Trophoblast cell (in vitro differentiated cells and primary cell): ENCODE measurements at places on chromosomes 1 and 21.

GRCh38 chr21:35034203-35034926, 14.7 kb downstream of the RUNX1 start:
- no peak for DNase-seq

- no peak for DNase-seq
These were observed 70.8 kb downstream of the JAK1 start for GRCh38 chr1:64895500-64895899.

- no peak for DNase-seq
These were observed 13.2 kb upstream of the GBP5 start for GRCh38 chr1:89285745-89286380.

- no peak for DNase-seq
These were observed 70.8 kb downstream of the UBE2T start for GRCh38 chr1:202270871-202271326.

DNA sequence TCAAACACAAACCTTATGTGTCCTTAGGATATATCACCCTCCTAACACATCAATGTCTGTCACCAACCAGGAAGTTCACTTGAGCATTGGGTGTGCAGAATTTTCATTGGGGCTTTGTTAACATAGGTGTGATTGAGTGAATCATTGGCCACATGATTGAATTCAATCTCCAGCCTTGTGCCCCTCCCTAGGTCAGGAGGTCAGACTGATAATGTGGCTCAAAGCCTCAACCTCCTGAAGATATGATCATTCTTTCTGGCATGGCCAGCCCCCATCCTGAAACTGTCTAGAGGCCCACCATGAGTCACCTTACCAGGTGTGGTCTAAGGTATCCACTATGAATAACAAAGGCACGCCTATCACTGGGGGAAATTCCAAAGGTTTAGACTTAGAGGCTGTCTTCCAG, 90.1 kb downstream of the PKN2 start:
- DNase-seq = peak; percentile 79

DNA sequence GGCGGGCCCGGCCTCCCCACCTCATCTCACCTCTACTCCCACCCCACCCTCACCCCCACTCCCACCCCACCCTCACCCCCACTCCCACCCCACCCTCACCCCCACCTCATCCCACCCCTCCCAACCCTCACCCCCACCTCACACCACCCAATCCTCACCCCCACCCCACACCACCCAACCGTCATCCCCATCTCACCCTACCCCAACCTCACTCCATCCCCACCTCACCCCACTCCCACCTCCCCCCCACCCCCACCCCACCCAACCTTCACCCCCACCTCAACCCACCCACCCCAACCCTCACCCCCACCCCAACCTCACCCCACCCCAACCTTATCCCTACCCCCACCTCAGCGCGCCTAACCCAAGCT, 13.4 kb downstream of the A3GALT2 start:
- no peak for DNase-seq

DNA sequence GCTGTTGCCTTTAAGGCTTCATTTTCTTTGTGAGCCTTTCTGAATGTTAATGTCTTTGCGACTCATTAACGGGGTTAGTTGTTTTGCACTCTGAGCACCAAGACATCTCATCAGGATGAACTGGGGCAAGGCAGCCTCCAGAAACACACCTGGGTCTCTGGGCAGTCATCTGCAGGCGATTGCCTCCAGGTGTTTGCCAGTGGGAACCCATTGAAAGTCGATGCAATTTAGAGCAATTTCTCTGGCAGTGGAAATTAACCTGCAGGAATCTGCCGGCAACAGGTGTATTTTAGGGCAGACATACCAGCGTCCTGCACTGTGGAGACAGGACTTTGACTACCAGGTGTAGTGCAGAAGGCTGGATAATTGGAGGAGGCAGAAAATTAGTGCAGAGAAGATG, 661.0 kb upstream of the PTBP2 start:
- DNase-seq = no peak

DNA sequence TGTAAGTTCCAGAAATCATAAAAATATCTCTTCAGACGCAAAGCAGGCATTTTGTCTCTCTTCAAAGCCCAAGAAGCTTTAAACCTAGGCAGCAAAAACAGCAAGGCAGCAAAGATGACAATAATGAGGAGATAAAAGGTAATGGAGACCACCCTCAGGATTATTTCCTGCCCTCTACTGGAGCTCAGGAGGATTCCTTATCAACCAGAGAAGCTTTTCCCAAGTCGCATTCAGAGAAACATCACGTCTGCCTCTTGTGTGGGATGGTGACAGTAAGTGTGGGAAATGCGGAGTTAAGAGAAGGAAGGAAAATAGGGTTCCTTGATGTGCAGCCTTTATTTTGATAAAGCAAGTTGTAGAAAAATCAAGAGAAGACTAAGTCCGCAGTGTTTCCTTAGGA, 365.8 kb downstream of the RGS7 start:
- no peak for DNase-seq

GRCh38 chr1:247415423-247416361, at the start of gene NLRP3:
TSS of gene NLRP3 (plus strand) at chr1:247416173. CDS start at chr1:247418801, 2,628 bp downstream.
- DNase-seq = peak; percentile 89

- no peak for DNase-seq
These were observed 139.7 kb downstream of the RERE start for GRCh38 chr1:8677782-8678181.

- no peak for DNase-seq
These were observed 18.6 kb upstream of the LRIF1 start for GRCh38 chr1:110982320-110982719.

- DNase-seq = no peak
These were observed 13.0 kb upstream of the CD48 start for GRCh38 chr1:160724465-160725242.

- DNase-seq = no peak
These were observed 1440.3 kb downstream of the NCAM2 start for GRCh38 chr21:22438428-22439086.

DNA sequence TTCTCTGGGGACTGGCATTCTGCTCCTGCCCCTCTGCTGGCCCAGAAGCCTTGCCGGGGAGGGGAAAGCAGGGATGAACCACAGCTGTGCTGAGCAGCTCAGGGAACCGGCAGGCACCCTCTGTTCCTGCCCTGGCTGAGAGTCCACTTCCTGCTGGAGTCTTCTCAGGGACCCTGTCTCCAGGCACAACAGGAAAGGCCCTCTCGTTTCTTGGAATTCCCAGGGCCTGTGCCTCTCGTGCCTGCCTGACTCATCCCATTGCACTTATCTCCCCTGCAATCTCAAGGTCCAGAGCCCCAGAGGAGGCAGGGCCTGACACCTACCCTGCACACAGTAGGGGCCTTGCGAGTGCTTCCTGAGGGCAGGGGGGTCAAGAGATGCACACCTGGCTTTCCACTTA, 1.1 kb upstream of the EDN2 start:
- peak; percentile 52 for DNase-seq

- no peak for DNase-seq
These were observed 518.9 kb downstream of the BRINP3 start for GRCh38 chr1:189958756-189959155.

GRCh38 chr1:1302006-1302430, 5.7 kb downstream of the ACAP3 start:
- no peak for DNase-seq

DNA sequence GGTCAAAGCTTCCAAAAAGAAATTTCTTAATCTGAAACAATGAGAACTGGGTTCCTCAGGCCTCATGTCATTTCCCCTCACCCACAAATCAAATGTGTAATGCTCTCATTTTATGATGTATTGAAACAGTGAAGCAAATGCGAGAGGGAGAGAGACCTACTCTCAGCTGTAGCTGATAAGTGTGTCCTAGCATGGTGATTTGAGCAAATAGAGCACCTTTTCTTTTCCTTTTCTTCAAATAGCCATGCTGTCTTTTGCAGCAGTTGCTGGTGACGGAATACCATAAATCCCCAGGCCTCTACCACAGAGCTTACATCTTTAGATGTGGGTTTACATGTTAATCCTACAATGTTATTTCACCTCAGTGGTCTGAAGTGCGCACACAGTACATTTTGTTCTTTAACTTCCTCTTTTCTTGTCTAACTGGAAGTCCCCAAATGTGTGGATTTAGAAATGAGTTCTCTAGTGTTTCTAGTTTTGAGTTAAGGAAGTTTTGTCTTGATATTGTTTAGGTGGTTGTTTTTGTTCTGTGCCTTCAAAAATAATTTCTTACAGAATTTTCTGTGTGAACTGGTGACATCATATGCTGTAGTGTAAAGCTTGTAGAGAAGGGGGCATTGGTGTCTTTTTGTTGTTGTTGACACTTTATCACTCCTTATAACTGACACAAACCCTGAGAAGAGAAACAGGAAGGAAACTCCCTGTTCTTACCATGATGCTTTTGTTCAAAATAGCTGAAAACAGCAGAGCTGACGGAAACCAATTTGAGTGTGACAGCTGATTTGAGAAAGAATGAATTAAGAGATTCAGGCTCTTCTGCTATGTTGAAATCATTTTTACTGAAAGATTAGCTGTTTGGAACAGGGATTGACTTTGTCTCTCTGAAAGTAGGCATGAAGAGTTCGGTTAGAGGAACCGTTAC, 12.2 kb downstream of the SMAP2 start:
- no peak for DNase-seq

DNA sequence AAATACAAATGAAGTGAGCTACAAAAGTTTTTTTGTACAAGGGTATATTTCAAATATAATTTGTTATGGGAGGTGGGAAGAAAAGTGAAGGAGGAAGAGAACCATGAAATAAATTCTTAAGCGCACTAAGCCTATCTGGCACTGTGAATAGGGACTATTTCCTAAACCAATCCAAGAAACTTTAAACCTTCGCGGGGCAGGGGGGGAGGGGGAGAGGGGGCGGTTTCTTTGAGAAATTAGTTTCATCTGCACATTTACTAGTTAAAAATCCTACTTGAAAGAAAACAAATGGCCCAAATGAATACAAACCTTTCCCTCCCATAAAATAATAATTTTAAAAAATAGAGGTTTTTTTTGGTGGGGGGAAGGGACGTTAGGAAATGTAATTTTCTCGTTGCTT, 364 bp downstream of the GOLPH3L start:
- DNase-seq = no peak

DNA sequence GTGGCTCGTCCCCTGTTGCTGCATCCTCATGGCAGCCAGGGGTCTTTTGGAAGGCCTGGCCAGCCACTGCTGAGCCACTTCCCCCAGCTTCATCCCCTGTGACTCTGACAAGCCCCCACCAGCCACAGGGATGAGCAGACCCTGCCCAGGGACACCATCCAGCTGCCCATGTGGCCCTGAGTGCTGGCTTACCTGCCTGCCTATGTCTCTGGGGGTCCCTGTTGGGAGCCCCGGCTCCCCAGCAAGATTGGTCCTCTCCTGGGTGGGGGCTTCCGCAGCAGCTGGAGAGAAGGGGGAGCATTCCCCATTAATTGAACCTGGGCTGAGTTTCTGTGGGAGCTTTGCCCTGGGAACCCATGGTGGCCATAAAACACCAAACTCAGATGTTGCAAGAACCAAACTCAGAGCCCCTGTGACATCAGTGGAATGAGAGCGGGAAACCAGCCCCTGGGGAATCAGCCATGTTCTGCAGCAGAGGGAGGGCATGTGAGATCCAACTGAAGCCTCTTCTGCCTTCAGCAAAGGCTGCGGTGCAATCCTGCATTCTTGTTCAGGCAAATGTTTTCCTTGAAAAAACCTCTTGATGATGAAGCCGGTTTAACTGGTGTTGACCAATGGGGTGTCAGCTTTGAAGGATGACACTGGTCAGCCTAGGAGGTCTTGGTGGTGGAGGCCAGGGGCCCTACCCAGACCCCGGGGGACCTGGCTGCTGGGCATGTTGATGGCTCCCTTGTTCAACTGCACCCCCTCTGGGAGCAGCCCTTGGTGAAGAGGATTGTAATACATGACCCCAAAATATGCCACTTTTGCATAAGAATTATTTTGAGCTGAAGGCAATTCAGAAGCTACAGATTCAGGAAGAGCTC, 28.3 kb upstream of the COL18A1 start:
- DNase-seq = no peak

GRCh38 chr1:74641876-74642275, 31.7 kb downstream of the ERICH3 start:
- DNase-seq = no peak

GRCh38 chr1:235628316-235629005, 21.1 kb downstream of the GNG4 start:
- no peak for DNase-seq

DNA sequence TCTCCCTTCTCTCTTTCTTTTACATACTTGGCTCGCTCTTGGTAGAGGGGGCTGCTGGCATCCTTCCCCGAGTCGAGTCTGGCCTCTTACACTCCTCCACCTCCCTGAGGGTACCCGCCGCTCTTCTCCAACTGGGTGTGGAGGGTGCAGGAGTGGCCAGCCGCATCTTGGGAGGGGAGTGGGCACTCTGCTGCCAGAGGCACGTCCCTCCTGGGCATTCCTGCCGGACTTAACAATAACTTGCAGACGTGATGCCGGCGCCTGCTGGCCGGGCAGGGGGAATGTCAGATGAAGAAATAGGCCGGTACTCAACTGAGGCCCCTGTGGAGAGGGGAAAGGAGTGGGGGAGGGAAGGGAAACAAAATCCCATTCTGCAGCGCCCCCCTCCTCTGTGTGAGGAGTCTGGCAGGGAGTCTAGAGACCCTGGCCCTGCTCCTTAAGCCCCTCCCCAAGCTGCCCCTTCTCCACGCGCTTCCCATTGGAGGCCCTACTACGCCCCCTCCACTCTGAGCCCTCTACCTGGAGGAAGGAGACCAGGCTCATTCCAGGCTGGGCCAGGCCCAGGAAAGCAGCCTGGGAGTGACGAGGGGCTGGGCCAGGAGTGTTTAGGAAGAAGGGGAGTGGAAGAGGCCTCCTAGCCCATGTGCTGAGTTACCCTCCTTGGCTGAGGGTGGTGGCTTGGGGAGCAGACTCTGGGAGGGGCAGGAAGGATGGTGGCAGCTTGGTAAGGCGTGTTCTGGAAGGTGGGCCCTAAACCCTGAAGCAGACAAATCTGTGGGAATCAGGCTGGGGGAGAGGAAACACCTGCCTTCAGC, 1.8 kb downstream of the ATP2B4 start:
- peak; percentile 45 for DNase-seq

DNA sequence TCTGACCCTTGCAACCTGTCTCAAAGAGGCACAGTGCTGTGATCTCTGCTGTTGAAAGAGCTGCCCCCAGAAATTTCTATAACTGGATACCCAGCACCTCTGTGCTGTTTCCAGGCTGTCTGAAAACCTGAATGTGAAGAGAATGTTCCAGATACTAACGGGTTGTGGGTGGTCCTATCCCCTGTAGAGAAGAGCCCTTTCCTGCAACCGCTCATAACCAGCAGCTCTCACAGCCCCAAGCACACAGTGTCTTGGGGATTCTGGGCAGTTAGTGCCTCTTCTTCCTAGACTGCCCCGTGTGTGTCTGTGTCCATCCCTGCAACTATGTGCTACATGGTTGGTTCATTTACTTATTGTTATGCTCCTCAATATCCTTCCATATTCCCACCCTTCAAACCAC, 104.5 kb downstream of the SUSD4 start:
- DNase-seq = no peak

GRCh38 chr1:207754974-207755700, 3.3 kb downstream of the CD46 start:
- DNase-seq = no peak
